Progenitor cell of endocrine pancreas (in vitro differentiated cells): ENCODE measurements at places on chromosomes 3 and 15. TPM values are rescaled to one million over a fixed set of nuclear protein-coding genes. Genes with fewer than 3 reads are reported as not detected.

- peaks cover 6% of the 10 kb centered on the region for H3K27me3 ChIP-seq
- H3K4me3 ChIP-seq: no peak overlapping the region
- H3K4me1 ChIP-seq: no peaks in the 10 kb centered on the region
- no peak for DNase-seq
- H3K27ac ChIP-seq: no peak overlapping the region
These were observed 66.4 kb downstream of the SCN5A start for GRCh38 chr3:38582941-38583645.

Gene KLHL40
- not detected in 2 replicates for total RNA-seq

Gene LDHAL6B
- total RNA-seq: not detected in 2 replicates

Gene SLC22A14
- 0.18 and 0.72 TPM in 2 replicates for total RNA-seq

GRCh38 chr3:168325684-168326083 lies 230.0 kb upstream of the GOLIM4 start:
- no peak overlapping the region for H3K27ac ChIP-seq
- H3K36me3 ChIP-seq: peaks cover 2% of the 10 kb centered on the region
- H3K27me3 ChIP-seq: no peaks in the 10 kb centered on the region
- no peak for DNase-seq
- no peak overlapping the region for H3K4me3 ChIP-seq

- no peak for DNase-seq
- H3K27ac ChIP-seq: no peak overlapping the region
- peaks cover 33% of the 10 kb centered on the region for H3K4me1 ChIP-seq
- no peaks in the 10 kb centered on the region for H3K27me3 ChIP-seq
These were observed 105.3 kb downstream of the TNIK start for GRCh38 chr3:171354706-171355582.

Gene GABRR3
- not detected in 2 replicates for total RNA-seq

DNA sequence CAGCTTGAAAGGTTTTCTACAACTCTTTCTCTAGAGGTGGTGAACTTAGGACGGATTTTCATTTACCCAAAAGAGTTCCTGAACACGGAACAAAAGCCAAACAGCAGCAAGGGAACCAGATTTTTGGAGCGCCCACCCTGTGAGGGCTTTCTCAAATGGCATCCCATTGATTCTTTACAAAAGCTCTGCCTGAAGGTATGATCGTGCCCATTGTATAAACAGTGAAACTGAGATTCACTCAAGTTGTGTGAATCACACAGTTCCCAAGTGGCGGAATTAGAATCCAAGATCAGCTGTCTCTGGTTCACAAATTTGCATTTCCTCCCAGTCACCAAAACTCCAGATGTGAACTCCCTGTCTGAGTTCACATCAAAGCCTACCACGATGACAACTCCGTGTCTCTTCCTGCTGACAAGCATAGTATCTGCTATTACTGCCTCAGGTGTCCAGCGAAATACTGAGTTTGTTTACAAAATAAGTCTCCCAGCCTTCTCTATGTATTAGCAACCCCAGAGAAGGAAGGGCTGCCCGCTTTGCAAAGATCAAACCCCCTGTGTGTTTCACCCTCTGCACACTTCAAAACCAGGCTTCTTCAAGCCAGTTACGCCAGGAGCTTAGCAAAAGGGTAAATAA lies 235.9 kb upstream of the ST8SIA2 start:
- DNase-seq: no peak
- H3K36me3 ChIP-seq: no peaks in the 10 kb centered on the region
- H3K4me1 ChIP-seq: peaks cover 20% of the 10 kb centered on the region
- peaks cover 4% of the 10 kb centered on the region for H3K27me3 ChIP-seq

GRCh38 chr3:111838133-111838532 lies 20.9 kb upstream of the PHLDB2 start:
- no peaks in the 10 kb centered on the region for H3K27me3 ChIP-seq
- H3K27ac ChIP-seq: no peak overlapping the region
- H3K36me3 ChIP-seq: peaks cover 1% of the 10 kb centered on the region
- no peak overlapping the region for H3K4me3 ChIP-seq

Gene FSIP1
- total RNA-seq: 1.6 and 2.5 TPM in 2 replicates

GRCh38 chr3:24648063-24648462 lies 153.4 kb upstream of the THRB start:
- no peaks in the 10 kb centered on the region for H3K4me1 ChIP-seq
- no peak for DNase-seq
- H3K27me3 ChIP-seq: peaks cover 2% of the 10 kb centered on the region
- no peak overlapping the region for H3K4me3 ChIP-seq

GRCh38 chr15:69395991-69396390 lies 18.2 kb upstream of the KIF23 start:
- no peak overlapping the region for H3K4me3 ChIP-seq
- DNase-seq: no peak

GRCh38 chr15:46111730-46112129 lies 476.9 kb downstream of the SQOR start:
- no peaks in the 10 kb centered on the region for H3K36me3 ChIP-seq
- H3K27ac ChIP-seq: no peak overlapping the region
- no peaks in the 10 kb centered on the region for H3K27me3 ChIP-seq
- no peak for DNase-seq

Gene SOX14
- not detected in 2 replicates for total RNA-seq

Gene IGF1R
- 106 and 109 TPM in 2 replicates for total RNA-seq

DNA sequence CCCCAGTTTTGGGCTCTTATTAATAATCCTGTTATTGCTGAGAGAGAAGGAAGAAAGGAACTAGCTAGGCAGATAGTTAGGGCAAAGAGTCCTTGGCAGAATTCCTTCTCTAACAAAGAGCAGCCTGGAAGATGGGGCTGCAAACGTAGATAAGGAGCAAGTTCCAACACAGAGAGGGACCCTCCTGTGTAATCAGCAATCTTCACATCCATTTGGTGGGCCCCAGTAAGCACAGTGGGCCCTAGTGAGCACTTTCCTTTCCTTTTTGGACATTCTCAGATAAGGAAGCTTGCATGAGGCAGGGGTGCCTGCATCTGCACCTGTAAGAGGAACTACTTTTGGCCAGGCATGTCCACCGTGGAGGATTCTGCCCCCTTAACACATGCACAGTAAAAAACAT lies 119.6 kb upstream of the SGO1 start:
- no peak overlapping the region for H3K4me3 ChIP-seq
- no peaks in the 10 kb centered on the region for H3K27me3 ChIP-seq
- no peak overlapping the region for H3K27ac ChIP-seq
- no peaks in the 10 kb centered on the region for H3K36me3 ChIP-seq
- H3K4me1 ChIP-seq: no peaks in the 10 kb centered on the region

Gene CLN6
- total RNA-seq: 46.6 and 48.4 TPM in 2 replicates

Gene A4GNT
- total RNA-seq: 3.1 and 3.4 TPM in 2 replicates

- peaks cover 1% of the 10 kb centered on the region for H3K4me1 ChIP-seq
- H3K27ac ChIP-seq: no peak overlapping the region
- H3K36me3 ChIP-seq: peaks cover 7% of the 10 kb centered on the region
- no peaks in the 10 kb centered on the region for H3K27me3 ChIP-seq
These were observed 124.0 kb upstream of the PLXNA1 start for GRCh38 chr3:126858887-126859286.

GRCh38 chr15:78620527-78621421 lies at the start of gene CHRNA3:
Gene CHRNA3 (minus strand): TSS chr15:78620996. CDS start chr15:78620794, 202 bp downstream.
- H3K27me3 ChIP-seq: peaks cover 62% of the 10 kb centered on the region
- peak within 1 kb of the TSS; percentile 47 for H3K27ac ChIP-seq
- H3K4me1 ChIP-seq: no peaks in the 10 kb centered on the region
- H3K4me3 ChIP-seq: peak within 1 kb of the TSS; percentile 66
- DNase-seq: no peak

- peaks cover 9% of the 10 kb centered on the region for H3K4me1 ChIP-seq
- no peaks in the 10 kb centered on the region for H3K36me3 ChIP-seq
- H3K4me3 ChIP-seq: peak overlapping the region; percentile 77
- DNase-seq: no peak
These were observed 646 bp upstream of the SLC35G2 start for GRCh38 chr3:136818191-136818768.

DNA sequence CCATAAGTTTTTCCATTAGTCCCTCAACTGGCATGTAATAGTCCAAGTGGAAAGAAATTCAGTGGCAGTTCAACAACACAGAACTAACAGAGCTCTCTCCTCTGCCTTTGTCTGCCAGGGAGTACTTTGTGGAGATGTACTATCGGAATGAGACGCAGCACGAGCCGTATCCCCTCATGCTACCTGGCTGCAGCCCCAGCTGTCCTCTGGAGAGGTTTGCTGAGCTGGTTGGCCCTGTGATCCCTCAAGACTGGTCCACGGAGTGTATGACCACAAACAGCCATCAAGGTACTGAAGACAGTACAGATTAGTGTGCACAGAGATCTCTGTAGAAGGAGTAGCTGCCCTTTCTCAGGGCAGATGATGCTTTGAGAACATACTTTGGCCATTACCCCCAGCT lies 39.4 kb downstream of the ACP3 start:
- H3K27ac ChIP-seq: no peak overlapping the region
- H3K27me3 ChIP-seq: no peaks in the 10 kb centered on the region
- peaks cover 13% of the 10 kb centered on the region for H3K4me1 ChIP-seq
- no peaks in the 10 kb centered on the region for H3K36me3 ChIP-seq

DNA sequence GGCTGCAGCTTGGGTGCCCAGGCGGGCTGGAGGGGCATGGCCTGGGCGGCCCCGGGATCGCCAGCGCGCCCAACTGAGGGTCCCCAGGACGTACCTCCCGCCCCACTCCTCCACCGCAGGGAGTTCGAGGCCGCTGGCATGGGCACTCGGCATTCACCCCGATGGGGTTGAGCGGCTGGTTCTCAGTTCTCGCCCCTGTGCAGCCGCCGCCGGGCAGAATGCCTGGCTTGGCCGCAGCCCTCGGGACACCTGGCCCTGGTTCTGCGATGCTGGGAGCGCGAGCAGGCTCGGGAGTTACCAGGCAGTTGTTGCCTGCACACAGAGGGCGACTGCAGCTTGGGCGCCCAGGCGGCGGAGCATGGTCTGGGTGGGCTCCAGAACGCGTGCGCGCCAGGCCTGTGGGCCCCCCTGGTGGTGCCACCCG lies 121.4 kb downstream of the LMLN start:
- no peak overlapping the region for H3K4me3 ChIP-seq
- peaks cover 71% of the 10 kb centered on the region for H3K27me3 ChIP-seq
- DNase-seq: peak; percentile 15
- no peak overlapping the region for H3K27ac ChIP-seq
- no peaks in the 10 kb centered on the region for H3K4me1 ChIP-seq

DNA sequence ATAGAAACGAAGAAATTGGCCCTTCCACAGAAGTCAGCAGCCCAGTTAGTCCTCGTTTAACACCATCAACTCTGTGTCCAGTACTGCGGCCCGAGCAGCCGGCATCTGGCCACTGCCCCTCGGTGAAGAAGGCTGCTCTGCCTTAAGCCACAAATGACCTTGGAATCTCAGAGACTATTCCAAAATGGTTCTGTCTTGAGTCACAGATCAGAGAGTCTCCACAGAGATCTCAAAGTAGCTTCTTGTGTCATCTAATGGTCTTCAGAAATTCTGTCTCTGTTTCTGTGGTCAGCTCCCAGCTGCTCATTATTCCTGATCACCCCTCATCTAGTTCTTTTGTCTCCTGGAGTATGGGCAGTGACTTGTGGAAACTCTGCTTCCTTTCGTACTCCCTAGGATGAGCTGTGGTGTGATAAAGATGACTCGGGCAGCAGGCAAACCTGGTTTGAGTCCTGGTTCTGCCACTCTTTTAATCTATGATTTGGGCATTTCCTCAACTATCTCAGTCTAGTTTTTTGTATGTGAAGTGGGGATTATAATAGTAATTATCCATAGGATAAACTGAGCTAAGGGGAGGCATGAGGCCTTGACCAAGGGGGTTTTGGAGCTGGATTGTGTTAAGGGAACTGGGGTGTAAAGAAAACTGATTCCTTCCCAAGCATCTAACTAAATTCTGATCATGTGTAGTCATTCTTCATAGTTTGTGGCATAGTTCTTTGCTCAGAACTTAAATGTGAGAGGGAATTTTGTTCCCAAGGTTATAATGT lies 22.6 kb downstream of the CRTC3 start:
- H3K36me3 ChIP-seq: peaks cover 3% of the 10 kb centered on the region
- peaks cover 9% of the 10 kb centered on the region for H3K4me1 ChIP-seq
- no peak overlapping the region for H3K4me3 ChIP-seq
- no peak for DNase-seq
- H3K27ac ChIP-seq: peak overlapping the region; percentile 35
- no peaks in the 10 kb centered on the region for H3K27me3 ChIP-seq

DNA sequence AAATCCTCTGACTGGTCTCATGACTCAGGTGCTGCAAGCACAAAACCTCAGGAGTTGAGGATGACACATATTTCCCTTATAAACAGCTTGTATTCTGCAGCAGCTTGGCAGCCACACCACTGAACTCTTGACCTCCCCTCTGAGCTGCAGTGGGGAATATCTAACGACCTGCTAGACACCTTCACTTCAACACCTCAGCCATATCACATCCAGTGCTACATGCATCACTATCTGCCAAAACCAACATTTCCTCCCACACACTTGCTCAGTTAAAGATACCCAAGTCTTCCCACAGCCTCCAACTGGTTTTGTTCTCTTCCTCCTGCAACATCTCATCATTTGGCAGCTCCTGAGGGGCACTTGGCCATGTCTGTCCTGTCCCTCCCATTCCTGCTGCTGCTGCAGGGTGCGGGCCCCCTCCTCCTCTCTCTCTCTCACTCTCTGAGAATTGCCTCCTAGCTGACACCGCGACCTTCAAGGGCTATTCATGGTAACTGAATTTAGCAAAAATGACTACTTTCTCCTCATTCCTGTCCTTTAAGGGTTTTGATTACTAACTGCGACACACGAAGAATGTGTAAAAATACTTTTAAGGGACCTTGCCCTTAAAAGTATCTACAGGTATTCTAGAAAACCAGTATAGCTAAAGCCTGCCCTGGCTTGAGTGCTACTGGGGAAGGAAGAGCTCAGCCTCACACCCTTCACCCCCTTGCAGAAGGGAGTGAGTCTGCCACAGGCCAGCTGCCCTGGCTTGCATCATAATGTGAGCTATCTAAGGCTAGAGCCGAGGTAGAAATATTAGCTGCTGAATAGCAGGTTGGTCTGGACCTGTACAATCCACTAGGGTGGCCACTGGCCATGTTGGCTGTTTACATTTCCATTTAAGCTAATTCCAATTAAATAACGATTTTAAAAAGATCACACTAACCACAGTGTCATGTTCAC lies 5.0 kb upstream of the CCR9 start:
- H3K4me1 ChIP-seq: peaks cover 3% of the 10 kb centered on the region
- H3K27me3 ChIP-seq: peaks cover 14% of the 10 kb centered on the region
- no peak for DNase-seq
- no peak overlapping the region for H3K4me3 ChIP-seq
- H3K27ac ChIP-seq: no peak overlapping the region

DNA sequence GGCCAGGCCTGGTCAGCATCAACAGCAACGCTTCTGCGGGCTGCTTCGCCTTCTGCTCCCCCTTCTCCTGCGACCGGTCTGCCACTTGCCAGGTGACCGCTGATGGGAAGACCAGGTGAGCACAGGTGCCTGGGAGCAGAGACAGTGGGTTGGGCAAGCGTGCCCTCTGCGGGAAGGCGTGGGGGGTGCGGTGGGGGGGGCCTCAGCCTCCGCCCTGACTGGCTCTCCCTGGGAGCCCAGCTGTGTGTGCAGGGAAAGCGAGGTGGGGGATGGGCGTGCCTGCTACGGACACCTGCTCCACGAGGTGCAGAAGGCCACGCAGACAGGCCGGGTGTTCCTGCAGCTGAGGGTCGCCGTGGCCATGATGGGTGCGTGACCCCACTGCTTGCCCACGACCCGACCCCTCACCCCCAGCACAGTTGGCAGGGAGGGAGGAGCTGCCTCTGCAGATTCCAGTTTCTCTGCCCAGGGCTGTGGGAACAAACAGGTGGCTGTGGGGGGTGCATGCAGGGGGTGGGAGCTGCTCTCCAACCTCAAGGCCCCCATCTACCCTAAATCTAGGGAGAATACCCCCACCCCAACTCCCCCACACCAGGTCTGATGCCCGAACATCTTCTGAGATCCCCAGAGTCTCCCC lies 8.8 kb downstream of the STAB1 start:
- H3K4me3 ChIP-seq: no peak overlapping the region
- H3K27me3 ChIP-seq: peaks cover 3% of the 10 kb centered on the region
- no peaks in the 10 kb centered on the region for H3K36me3 ChIP-seq
- DNase-seq: no peak
- H3K4me1 ChIP-seq: peaks cover 1% of the 10 kb centered on the region

GRCh38 chr3:112500621-112501020 lies 1.3 kb upstream of the BTLA start:
- DNase-seq: no peak
- no peaks in the 10 kb centered on the region for H3K36me3 ChIP-seq
